Heart right ventricle (tissue), 16 donors: ENCODE measurements at places on chromosomes 7 and 10. TPM values are rescaled to one million over a fixed set of nuclear protein-coding genes. Genes with fewer than 3 reads are reported as not detected.

The LIPM gene
- total RNA-seq: not detected

DNA sequence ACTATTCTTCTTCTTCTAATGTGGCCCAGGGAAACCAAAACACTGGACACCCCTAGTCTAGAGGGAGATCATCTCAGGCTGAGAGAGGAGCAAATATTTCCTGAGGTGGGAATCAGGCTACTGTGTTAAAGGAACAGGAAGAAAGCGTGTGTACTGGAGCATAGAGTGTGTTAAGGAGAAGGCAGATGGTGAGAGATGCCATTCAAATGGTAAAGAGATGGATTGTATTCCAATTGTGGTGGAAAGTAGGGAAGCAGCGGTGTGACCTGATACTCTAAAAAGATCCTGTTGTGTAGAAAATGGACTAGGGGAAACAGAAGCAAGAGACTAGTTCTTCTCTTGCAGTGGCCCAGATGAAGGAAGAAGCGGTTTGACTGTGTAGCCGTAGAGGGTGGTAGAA is 31.2 kb downstream of the RAB18 start:
- no peak for DNase-seq

GRCh38 chr7:157233677-157234076 is 95.0 kb downstream of the UBE3C start:
- no peak for DNase-seq

GRCh38 chr7:122438006-122438405 is 133.5 kb upstream of the FEZF1 start:
- no peak for DNase-seq

DNA sequence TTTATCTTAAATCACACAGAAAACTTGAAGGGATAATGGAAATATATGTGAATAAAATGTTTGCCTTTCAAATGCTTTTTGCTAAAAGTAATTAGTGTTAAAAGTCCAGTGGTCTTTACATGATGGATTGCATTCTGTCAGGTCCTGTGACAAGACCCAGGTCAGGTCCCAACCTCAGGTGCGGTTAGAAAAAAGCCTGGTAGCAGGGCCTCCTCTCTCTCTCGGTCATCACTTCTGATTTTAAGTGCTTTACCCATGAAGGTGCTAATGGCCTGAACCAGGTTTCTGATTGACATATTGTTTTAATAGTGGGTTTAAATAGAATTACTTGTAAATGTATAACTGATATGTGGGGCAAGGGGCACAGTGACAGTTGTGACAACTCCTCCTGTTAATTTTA is 736.3 kb downstream of the POM121L12 start:
- no peak for DNase-seq

DNA sequence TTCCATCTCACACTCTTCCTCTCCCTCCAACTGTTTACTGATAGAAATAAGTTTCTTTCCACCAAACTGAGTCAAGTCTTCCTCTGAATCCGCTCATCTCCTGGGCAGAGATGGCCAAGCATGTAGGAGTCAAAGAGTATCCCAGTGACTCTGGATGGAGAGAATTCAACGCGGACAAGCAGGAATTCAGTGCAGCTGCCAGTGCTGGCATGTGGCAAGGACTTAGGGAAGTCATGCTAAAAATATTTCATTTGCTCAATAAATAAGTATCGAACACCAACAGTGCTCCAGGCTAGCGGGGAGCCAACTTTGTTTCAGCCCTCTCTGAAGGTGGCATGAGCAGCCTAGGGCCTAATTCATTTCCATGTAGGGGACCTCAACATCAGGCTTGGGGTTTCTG is 351.6 kb upstream of the ZMIZ1 start:
- no peak for DNase-seq

DNA sequence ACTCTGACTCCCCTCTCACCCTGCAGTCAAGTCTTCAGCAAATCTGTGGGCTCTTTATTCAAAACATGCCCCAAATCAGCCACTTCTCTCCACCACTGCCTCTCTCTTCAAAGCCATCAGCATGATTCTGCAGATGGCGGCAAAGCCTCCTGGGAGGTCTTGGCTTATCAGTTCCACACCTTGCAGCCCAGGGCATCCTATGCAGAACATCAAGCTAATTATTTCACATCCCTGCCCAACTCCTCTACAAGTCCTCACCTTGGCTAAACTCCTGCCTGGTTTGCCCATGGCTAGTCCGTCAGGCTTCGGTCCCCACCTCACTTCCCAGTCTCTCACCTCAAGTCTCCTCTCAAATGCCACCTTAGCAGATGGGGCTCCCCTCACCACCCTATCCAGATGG is 70.2 kb downstream of the PIP4K2A start:
- no peak for DNase-seq
